SK-N-SH (cell line): ENCODE measurements at places on chromosomes 2 and 18.

DNA sequence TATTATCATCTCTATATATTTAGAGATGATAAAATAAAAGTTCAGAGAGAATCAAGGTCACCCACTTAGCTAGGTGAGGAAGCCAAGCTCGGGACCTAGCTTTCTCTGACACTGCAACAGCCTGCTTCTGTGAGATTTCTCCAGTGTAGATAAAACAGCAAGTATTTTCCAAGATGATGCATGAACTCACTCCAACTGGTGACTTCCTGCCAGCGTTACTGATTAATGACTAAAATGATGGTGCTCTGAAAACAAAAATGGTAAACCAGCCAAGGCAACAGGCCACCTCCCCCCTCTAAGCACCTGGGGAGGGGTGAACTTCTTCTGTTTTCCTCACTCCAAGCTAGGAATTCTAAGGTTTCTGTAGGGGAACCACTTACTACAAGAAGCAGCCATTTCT, 510.2 kb upstream of the ID2 start:
- DNase-seq: no peak

DNA sequence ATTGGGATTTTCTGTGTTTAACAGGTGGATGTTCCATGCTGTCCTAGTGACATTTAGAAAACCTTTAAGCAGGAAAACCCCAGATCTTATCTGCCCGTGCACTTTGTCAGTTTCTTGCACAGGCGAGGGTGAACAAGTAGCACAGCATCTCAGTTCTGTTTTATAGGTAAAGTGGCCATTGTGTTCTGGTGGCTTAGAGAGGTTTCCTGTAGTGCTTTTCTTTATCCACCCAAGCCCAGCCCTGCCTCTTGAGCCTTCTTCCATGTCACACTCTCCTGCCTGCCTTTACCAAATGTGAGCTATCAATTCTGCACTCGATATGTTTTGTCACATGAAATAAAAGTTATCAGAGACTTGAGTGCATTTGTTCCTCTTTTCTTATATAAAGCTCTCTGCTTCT, 135.3 kb upstream of the NOSTRIN start:
- no peak for DNase-seq

- no peak for DNase-seq
Observed at GRCh38 chr2:239462671-239463506, 62.1 kb upstream of the HDAC4 start.

DNA sequence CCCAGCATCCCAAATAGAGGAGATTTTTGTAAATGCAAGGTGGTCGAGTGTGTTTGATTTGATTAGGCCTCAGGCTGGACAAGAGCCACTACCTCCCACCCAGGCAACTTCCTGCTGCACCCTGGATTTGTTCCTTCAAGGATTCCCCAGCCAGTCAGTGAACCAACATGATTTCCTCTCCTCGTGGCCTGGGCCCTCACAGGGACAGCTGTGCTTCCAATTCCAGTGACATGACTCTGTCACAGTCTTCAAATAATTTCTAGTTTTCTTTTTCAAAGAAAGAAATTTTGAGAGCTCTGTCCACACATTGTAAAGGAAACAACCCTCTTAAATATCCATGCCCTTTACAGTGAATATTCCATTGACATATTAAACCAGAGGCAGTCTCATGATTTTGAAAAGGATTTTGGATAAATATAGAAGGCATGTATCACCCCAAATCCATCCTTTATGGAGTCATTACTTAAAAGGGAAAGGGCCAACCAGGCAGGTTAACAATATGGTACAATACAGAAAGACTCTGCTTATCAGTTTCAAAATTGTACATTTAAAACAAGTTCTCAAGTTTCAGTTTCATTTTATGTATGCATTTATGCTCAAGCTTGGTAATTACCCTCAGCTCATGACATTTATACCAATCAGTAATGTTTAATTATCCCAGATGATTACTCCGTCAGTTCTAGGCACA, 121.3 kb upstream of the FOSL2 start:
- DNase-seq: no peak
